Left renal cortex interstitium (tissue), 4 donors: ENCODE measurements at places on chromosomes 4 and X. TPM values are rescaled to one million over a fixed set of nuclear protein-coding genes. Genes with fewer than 3 reads are reported as not detected.

SLC9B1 gene
- 3.1 TPM for polyA plus RNA-seq

NSG1 gene
- 4.6 TPM for polyA plus RNA-seq

HELQ gene
- 17.1 TPM for polyA plus RNA-seq

KLKB1 gene
- 2.0 TPM for polyA plus RNA-seq

UGT2B7 gene
- 81.2 TPM for polyA plus RNA-seq

SPACA5 gene
- not detected for polyA plus RNA-seq

PPEF2 gene
- polyA plus RNA-seq: not detected

SMR3B gene
- not detected for polyA plus RNA-seq

GPR78 gene
- polyA plus RNA-seq: 0.32 TPM

CD38 gene
- polyA plus RNA-seq: 1.4 TPM

RAB9B gene
- polyA plus RNA-seq: 2.4 TPM

MSANTD1 gene
- 1.2 TPM for polyA plus RNA-seq

HMX1 gene
- not detected for polyA plus RNA-seq

VGLL1 gene
- 11.1 TPM for polyA plus RNA-seq

PTCHD1 gene
- 0.47 TPM for polyA plus RNA-seq

AMTN gene
- polyA plus RNA-seq: not detected

EDA gene
- polyA plus RNA-seq: 6.9 TPM

MSX1 gene
- polyA plus RNA-seq: 1.4 TPM

MAGEA2B gene
- not detected for polyA plus RNA-seq

BTK gene
- polyA plus RNA-seq: 2.8 TPM

FGF5 gene
- polyA plus RNA-seq: 0.14 TPM

AFM gene
- polyA plus RNA-seq: 13.4 TPM

ZNF157 gene
- polyA plus RNA-seq: 0.67 TPM

RTL3 gene
- not detected for polyA plus RNA-seq

SERPINA7 gene
- 0.14 TPM for polyA plus RNA-seq

PALLD gene
- polyA plus RNA-seq: 171 TPM

MAGEA2 gene
- not detected for polyA plus RNA-seq

CABS1 gene
- 0.17 TPM for polyA plus RNA-seq

MAGEB10 gene
- not detected for polyA plus RNA-seq

SMS gene
- 150 TPM for polyA plus RNA-seq

ALAS2 gene
- polyA plus RNA-seq: 12.9 TPM

NAT8L gene
- 7.4 TPM for polyA plus RNA-seq

MAGEB1 gene
- polyA plus RNA-seq: not detected

SMIM10L2A gene
- 11.2 TPM for polyA plus RNA-seq

COQ2 gene
- polyA plus RNA-seq: 14.7 TPM

S100G gene
- not detected for polyA plus RNA-seq

LEF1 gene
- polyA plus RNA-seq: 68.6 TPM
